Stimulated activated CD4-positive, alpha-beta T cell treated with anti-CD3 and anti-CD28 coated beads, TNF-alpha, amount 100 ng/mL, for 1 hour (primary cell): ENCODE measurements at places on chromosomes 11 and 22.

GRCh38 chr11:59088162-59088561, 2.1 kb downstream of the GLYATL1B start:
- no peak for DNase-seq

DNA sequence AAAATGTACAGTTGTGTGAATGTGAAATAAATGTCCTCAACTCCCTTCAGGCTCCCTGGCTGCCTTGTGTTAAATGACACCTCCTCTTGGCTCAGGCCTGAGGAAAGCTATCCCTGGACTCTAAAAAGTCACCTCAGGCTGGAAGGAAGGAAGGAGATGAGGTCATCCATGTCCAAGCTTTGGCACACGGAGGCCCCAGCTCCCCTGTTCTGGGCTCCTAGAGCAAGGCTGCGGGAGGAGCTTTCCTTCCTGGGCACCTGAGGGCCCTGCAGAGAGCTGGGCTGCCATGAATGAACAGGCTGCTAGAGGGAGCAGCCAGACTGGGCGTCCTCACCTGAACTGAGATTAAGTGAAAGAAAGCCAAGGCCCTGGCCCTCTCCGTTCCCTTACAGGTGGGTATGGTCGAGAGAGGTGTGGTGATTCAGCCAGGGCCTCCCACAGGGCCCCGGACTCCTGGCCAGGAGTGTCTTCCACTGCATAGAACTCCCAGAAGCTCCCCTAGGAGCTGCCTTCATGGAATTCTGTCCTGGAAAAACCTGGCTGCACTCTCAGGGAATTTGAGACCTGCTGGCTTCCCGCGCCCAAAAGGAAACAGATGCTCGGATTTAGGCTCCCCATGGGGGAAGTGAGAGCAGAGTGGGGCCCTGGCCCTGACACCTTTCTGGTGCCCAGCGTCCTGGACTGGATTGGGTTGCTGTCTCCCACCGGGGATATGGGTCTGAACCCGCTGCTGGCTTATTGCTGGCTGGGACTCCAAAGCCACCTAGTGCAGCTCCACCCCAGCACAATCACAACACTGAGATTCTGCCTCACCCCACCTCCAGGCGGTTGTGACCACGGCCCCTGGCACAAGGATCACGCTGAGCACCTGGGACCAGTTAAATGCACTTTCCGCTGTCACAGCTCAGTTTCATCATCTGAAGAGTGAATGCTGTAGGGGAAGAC, 22.2 kb downstream of the MYBPC3 start:
- DNase-seq = no peak

DNA sequence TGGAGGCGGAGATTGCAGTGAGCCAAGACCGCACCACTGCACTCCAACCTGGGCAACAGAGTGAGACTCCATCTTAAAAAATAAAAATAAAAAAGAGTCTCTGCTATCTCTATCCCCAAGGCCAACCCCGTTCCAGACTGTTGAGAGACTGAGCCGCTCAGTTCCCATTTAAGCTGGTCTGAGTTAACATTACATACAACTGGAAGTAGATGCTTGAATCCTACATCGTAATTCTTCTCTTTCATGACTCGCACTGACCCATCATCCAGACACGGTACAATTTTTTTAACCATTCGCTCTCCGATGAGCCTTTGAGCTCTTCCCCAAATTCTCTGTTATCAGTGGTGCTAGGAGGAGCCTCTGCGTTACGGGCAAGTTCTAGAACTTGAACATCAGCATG, 4.9 kb upstream of the CYTH4 start:
- DNase-seq = no peak

DNA sequence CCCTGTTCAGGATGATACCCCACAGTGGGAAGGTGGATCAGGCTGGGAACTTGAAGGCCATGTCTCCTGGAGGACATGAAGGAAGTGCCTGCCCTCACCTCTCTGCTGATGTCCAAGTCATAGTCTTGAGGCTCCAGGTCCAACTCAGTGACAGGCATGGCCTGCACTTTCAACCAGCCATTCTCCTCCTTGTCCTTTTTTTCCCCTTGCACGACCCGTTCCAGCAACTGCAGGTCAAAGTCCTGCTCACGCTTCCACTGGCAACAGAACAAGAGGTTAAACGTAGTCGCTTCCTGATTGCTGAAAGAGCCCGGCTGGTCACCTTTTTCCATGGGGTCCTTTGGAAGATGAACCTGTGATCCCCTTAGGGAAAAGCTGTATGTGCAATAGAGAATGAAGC, 47.7 kb downstream of the C11orf58 start:
- no peak for DNase-seq

DNA sequence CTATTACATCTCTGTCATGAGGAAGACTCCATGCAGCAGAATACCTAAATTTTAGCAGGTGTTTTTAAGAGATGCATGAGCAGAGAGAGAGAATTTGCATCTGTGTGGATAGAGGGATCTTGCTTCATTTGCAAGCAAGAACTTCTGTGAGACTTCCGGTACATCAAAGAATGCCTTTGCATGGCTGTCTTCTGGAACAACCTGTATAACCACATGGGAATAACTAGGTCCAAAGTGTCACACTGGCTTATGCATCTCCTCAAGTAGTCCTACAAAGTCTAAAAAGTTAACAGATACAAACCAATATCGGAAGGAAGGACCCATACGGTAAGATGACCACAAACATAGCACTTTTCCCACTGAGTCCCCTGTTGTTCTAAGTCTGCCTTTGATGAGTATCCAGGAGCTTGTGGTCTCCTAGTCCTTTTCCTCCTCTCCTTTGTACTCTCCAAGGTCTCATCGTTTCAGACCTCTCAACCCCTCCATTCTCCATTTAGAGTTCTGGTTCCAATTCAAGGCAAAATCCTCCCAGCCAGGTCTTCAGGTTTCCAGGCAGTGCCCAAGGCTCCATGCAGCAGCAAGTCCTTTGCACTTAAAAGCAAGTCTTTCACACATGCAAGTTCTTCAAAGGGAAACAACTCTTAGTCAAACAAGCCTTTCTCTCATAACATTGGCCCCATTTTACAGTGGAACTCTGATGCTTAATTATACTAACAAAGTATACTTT, 581.7 kb upstream of the ARHGAP42 start:
- no peak for DNase-seq

- DNase-seq = no peak
Observed at GRCh38 chr11:111344032-111344431, 35.0 kb downstream of the POU2AF1 start.

DNA sequence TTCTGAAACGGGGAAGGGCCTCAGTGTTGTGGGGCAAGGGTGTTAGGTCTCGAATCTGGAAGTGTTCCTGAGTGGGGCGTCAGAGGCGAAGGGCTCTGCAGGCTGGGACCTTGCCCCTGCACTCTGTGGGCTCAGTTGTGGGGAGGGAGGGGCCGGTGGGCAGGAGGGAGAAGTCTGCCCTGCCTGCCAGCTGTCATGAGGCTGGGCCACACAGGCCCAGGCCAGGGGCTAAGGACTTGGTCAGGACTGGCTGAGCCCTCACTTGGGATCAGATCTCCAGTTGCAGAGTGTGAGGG, at the start of gene CRACR2B:
Gene CRACR2B, plus strand, starts transcription at position 23 of the 296 bp plus-strand sequence. CDS start 689 bp downstream, outside the sequence.
- DNase-seq = no peak

DNA sequence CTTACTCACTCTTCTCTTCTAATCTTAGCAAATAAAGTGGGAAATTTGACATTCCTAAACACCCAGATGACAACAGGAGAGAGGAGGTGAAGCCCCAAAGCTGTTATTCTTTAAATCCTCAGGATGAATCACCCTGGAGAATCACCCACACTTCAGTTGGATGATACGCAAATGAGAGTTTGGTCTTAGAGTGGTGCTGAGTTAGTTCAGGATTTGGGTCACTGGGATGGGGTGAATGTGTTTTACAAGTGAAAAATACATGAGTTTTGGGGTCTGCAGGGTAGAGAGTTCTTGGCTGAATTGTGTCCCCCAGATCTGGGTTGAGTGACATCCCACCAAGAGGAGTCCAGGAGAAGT, 117.2 kb downstream of the GGTLC2 start:
- no peak for DNase-seq

- DNase-seq = no peak
Observed at GRCh38 chr22:24807284-24807950, 1.4 kb downstream of the SGSM1 start.

- no peak for DNase-seq
Observed at GRCh38 chr22:49368221-49368975, 459.3 kb downstream of the BRD1 start.

- no peak for DNase-seq
Observed at GRCh38 chr11:60955571-60955970, 3.6 kb upstream of the SLC15A3 start.

GRCh38 chr11:927871-928270, 2.2 kb downstream of the AP2A2 start:
- DNase-seq = no peak

DNA sequence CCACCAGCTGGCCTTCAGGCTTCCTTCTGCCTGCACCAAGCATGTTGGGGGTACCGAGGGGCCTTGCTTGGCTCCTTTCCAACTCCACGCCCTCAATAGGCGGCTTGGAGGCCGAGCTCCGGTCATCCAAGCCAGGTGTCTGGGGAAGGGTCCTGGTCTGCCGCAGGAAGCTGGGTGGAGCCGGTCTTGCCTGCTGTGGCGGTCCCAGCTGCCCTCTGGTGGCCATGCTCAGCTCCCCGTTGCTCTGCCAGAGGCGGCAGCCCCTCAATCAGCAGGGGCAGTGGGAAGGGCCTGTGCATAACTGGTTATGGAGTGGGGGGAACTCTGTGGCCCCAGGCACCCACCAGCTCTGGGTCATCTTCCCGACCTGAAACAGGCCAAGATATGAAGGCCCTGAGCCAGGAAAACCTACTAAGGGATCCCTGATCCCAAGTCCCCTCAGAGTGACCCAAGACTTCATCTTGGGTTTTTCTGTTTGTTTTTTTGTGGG, 3.2 kb downstream of the ARVCF start:
- no peak for DNase-seq

DNA sequence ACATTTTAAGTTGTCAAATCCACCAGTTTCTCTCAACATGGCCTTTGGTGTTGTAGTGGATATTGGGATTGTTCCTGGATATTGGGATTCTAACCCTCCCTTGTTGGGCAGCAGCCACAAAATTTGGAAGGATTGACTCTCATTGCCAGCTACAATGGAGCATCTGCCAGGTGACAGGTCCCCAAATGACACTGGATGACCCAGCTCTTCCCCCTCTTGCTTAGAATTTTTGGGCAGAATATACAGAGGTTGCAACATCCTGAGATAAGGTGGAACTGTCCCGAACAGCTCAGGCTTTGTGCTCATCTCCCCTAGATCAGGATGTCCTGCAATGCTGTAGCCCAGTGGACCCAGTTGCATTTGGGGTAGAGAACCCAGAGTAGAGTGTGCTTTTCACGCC, 5.3 kb upstream of the TBC1D22A start:
- no peak for DNase-seq

GRCh38 chr22:37808294-37808657, 542 bp downstream of the GCAT start:
- no peak for DNase-seq

DNA sequence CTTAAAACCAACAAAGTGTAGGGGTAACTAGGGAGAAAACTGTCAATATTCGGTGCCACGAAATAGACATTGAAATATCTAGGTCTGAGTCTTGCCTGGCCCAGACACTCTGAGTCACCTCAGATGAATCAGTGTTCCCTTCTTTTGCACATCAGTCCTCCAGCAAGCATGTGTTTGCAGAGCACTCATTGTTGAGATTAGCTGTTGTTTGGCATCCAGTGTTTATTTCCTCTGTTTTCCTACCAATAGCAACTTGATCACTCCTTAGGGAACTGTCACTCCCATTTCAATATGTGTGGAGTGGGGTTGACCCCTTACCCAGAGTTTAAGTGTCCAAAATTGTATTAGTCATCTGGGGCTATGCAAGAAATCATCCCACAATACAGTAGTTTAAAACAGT, 4.7 kb upstream of the ASCC2 start:
- no peak for DNase-seq

GRCh38 chr22:37623075-37624016, 14.7 kb downstream of the GGA1 start:
- peak; percentile 59 for DNase-seq

GRCh38 chr22:20788627-20789344, 14.9 kb downstream of the SERPIND1 start:
- no peak for DNase-seq

GRCh38 chr11:44178381-44178780, 82.9 kb downstream of the EXT2 start:
- DNase-seq = no peak

- DNase-seq = no peak
Observed at GRCh38 chr11:76787911-76788596, 4.9 kb downstream of the TSKU start.

- DNase-seq = no peak
Observed at GRCh38 chr11:36467012-36467411, 43.1 kb downstream of the TRAF6 start.

DNA sequence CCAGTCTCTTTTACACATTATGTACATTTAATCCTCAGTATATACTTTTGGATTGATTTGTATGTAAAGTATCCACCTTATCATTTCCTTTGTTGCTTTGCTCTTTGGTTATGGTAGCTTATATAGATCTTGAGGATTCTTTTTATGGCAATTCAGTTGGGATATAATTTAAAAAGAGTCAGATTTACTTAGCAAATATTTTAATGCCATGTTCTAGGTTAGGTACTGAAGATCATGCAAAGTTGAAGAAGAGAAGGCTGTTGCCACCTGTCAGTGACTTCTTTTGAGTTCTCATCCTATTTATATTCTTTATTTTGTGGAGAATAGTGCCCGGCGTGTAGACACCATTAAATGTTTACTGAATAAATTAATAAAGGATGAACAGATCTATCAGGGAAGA, 279.7 kb downstream of the TMEM135 start:
- no peak for DNase-seq

- no peak for DNase-seq
Observed at GRCh38 chr11:47383071-47383470, 4.7 kb upstream of the SPI1 start.

GRCh38 chr22:17578136-17578754, 14.9 kb downstream of the SLC25A18 start:
- no peak for DNase-seq

GRCh38 chr11:43427971-43428370, 69.3 kb downstream of the TTC17 start:
- no peak for DNase-seq

DNA sequence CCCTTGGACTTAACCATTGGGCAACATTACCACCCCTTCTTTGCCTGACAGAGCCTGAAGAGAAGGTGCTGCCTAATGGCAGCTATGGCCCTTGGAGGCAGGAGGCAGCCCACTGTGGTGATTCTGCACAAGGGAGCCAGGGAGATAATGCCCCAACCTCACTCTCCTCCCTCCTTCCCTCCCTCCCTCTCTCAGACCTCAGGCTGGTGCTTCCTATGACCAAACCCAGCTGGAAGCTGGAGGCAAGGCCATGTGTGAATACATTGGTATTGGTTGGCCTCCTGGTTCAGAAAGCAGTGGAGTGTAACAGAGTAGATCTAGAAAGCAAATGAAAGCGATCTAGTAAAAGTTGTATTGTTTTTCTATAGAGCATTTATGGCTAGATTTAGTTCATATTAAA, 233.1 kb downstream of the CSNK2A3 start:
- DNase-seq = no peak

GRCh38 chr11:84788220-84788619, 838.9 kb downstream of the DLG2 start:
- DNase-seq = no peak

- DNase-seq = no peak
Observed at GRCh38 chr11:122671400-122671891, 15.9 kb downstream of the UBASH3B start.
